Stimulated activated CD4-positive, alpha-beta T cell treated with anti-CD3 and anti-CD28 coated beads, TNF-alpha, amount 100 ng/mL, for 4 hours (primary cell): ENCODE measurements at places on chromosomes 13 and 19.

DNA sequence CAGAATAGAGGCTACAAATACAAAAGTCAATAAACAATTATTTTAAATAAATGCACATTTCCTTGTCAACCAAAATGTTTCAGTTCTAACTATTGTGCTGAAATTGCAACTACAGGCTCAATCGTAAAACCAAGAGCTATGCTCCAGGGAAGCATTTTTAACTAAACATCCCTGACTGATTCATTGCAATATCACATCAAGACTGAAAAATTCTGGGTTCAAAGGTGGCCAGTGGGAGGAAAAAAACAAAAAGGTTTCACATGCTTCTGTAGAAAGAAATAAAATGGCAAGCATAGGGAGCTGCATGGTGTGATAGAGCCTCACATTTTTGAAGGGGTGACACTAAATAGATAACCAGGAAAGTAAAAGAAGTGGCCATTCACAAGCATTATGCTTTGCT, 862.8 kb downstream of the PCDH9 start:
- no peak for DNase-seq

- peak; percentile 18 for DNase-seq
Observed at GRCh38 chr13:46387064-46387851, at the start of gene RUBCNL. RUBCNL (minus strand) TSS chr13:46387252; CDS start chr13:46372475, 14,777 bp downstream.

DNA sequence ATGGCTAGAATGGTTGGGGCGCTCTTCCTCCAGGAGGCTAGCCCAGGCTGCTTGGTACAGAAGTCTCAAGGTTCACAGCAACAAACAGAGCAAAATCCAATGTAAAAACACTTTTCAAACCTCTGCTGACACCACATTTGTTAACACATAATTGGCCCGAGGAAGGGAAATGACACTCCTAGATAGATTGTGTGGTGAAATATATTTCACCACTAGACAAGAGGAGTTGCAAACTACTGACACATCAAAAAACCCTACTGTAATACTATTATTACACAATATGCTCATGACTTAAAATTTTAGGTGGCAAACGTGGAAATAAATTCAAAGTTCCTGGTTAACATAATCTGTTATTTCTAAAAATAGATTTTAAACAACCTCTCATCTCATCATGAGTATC, 643.6 kb downstream of the PCDH9 start:
- no peak for DNase-seq

- DNase-seq, result peak; percentile 86
Observed at GRCh38 chr13:91347996-91348905, 764 bp downstream of the MIR17HG start.

DNA sequence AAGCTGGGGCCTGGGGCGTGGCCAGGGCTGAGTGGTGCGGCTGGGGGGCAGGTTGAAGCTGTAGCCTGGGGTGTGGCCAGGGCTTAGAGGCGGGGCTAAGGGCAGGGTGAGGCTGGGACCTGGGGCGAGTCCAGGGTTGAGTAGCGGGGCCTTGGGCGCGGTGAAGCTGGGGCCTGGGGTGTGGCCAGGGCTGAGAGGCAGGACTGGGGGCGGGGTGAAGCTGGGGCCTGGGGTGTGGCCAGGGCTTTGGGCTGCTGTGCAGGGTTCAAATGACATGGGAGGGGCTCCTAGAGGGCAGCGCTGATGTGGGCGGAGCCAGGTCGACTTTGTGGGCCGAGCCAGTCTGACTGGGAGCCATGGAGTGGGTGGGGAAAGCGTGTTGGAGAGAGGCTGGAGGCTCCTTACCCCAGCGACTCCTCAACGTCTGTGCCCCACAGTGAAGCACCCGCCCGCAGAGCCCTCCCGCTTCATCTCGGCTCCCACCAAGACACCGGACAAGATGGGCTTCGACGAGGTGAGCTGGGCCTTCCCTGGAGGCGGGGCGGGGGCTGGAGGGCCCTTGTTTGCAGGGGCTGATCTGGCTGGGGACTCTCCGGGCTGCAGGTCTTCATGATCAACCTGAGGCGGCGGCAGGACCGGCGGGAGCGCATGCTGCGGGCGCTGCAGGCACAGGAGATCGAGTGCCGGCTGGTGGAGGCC, 21.5 kb downstream of the COLGALT1 start:
- DNase-seq, result no peak

DNA sequence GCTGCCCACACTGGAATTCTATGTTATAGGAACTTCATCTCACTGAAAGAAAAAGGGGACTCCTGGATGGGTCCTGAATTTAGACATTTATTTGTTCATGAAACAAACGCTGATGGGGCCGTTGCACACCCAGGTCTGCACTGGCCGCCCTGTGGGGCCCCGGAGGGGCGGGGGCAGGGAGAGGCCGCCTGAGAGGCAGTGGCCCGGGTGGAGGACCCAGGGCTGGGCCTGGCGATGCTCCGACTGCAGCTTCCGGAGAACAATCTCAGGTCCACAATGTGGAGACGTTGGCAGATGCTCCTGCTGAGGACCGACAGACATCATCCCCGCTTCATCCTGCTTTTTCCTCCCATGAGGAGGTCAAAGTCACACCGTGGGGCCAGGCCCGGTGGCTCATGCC, 16.3 kb upstream of the PTBP1 start:
- DNase-seq, result no peak

GRCh38 chr19:39970425-39970674, 615 bp upstream of the PSMC4 start:
- DNase-seq, result no peak

DNA sequence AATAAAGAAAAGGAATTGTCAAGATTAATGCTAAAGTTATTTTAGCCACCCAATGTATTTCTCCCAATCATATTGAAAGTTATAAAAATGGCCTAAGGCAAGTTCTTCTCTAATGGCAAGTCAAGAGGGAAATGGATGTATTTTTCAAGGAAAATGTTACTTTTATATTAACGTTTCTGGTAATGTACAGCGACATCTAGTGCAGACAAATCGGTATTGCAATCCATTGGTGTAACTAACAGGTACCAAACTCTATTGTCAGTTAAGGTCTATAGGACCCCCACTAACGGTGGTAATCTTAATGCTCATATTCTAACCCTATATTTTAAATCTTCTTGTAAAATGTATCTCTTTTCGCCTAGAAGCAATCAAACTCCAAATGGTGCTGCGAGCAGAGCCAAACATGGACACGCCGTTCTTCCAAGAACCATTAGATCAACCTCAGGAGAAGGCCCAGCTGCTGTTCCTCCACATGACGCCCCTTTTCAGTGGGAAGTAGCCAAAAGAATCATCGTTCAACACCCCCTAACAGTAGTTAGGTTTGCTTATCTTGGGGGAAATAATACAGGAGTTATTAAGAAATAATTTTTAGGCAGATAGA, 98.5 kb upstream of the PABPC3 start:
- no peak for DNase-seq

DNA sequence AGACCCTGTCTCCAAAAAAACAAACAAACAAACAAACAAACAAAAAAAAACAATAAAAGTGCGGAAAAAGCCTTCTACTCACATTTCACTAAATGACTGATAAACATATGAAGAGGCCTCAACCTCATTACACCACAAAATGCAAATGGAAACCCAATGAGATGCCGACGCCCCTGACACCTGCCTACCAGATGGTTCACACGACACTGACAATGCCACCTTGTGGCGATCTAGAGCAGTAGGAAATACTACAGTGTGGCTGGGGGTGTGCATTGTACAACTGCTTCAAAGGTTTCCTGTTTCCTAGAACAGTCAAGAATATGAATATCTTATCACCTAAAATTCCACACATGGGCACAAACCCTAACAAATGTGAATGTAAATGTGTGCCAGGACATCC, 14.0 kb downstream of the SCGB2B2 start:
- DNase-seq, result no peak
